ENCODE measurements at places on chromosomes 11 and 22. TPM values are rescaled to one million over a fixed set of nuclear protein-coding genes. Genes with fewer than 3 reads are reported as not detected.

The SERPIND1 gene
- total RNA-seq = not detected

The SOX10 gene
- total RNA-seq = 4.9 TPM

The SEPTIN3 gene
- total RNA-seq = 0.72 TPM

DNA sequence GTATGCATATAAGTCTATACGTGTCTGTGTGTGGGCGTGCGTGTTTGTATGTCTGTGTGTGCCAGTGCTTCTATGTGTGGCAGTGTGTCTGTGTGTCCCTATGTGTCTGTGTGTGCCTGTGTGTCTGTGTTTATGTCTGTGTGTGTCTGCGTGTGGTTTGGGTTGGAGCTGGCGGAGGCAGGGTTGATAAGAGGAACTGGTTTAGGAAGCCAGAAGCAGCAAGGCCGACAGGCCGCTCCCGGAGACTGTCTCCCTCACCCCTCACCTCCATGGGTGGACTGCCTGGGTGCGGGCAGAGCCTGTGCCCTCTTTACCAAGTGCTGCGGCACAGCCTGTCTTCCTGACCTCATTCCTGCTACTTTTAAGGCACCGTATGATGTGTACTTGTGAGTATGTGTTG lies 327.1 kb upstream of the B3GAT1 start:
- no peak overlapping the region for H3K27ac ChIP-seq
- no peak overlapping the region for H3K4me3 ChIP-seq
- DNase-seq = no peak
- H3K27me3 ChIP-seq = peaks cover 30% of the 10 kb centered on the region

DNA sequence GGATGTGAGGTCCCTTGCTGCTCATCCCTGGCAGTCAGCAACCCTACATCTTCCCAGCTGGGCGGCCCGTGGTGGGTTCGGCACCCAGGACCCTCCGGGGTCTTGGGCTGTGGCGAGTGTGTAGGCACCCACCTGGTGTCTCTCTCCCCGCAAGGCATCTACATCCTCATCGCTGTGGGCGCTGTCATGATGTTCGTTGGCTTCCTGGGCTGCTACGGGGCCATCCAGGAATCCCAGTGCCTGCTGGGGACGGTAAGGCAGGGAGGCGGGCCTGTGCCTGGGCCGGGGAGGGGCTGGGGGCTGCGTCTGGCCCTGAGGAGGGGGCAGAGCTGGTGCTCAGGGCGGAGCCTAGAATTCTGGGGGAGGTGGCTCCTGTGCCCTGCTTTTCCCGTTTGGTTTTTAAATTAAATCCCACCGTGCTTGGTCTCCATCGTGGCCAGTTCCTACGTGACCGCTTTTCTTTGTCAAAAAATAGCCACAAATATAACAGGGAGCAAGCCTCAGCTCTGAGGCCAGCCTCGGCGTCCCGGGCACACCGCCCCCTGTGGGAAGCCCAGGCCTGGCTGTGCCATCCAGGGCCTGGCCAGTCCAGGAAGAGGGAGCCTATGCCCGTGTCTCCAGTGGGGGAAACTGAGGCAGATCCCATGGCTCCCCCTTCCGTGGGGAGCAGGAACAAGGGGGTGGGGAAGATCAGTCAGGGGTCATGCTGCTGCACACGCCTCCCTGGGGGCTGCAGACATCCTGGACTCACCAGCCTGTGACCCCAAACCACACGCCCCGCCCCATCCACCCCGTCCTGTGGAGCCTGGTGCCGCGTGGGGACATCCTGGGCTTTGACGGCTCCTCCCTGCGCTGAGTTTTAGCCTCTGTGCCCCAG lies 6.4 kb upstream of the TSSC4 start:
- peaks cover 26% of the 10 kb centered on the region for H3K4me1 ChIP-seq
- peaks cover 88% of the 10 kb centered on the region for H3K36me3 ChIP-seq

DNA sequence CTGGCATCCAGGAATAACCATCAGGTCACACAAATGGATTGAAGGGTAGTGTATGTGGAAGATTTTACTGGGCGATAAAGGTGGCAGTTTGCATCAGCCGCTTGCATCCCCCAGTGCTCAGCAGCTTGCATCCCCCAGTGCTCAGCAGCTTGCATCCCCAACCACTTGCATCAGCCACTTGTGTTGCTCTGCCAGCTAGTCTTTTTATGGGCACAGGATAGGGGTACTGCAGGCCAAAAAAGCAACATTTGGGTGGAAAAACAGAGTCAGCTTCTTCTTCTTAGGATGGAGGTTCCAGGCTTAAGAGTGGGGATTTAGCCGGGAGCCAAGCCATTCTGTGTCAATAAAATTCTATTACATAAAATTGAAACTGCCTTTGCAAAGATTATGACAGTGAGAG lies 23.2 kb upstream of the FEZ1 start:
- no peak for DNase-seq
- no peak overlapping the region for H3K27ac ChIP-seq
- H3K4me3 ChIP-seq = no peak overlapping the region
- H3K27me3 ChIP-seq = no peaks in the 10 kb centered on the region
- H3K36me3 ChIP-seq = no peaks in the 10 kb centered on the region

GRCh38 chr11:17405232-17406005 lies 17.0 kb upstream of the KCNJ11 start:
- peak; percentile 91 for DNase-seq
- no peaks in the 10 kb centered on the region for H3K27me3 ChIP-seq
- H3K4me3 ChIP-seq = no peak overlapping the region
- peaks cover 24% of the 10 kb centered on the region for H3K4me1 ChIP-seq
- peak overlapping the region; percentile 89 for H3K27ac ChIP-seq

GRCh38 chr11:124570160-124570559 lies 363 bp downstream of the OR8A1 start:
- DNase-seq = no peak
- no peak overlapping the region for H3K27ac ChIP-seq
- no peak overlapping the region for H3K4me3 ChIP-seq
- H3K36me3 ChIP-seq = no peaks in the 10 kb centered on the region

- no peak overlapping the region for H3K4me3 ChIP-seq
- peak; percentile 84 for DNase-seq
- no peaks in the 10 kb centered on the region for H3K27me3 ChIP-seq
- no peak overlapping the region for H3K27ac ChIP-seq
Measured at GRCh38 chr11:18802381-18803257, 11.0 kb upstream of the PTPN5 start.

GRCh38 chr22:40179526-40179925 lies 1.8 kb downstream of the TNRC6B start:
- peaks cover 74% of the 10 kb centered on the region for H3K4me1 ChIP-seq
- peak overlapping the region; percentile 54 for H3K4me3 ChIP-seq
- no peaks in the 10 kb centered on the region for H3K36me3 ChIP-seq
- H3K27me3 ChIP-seq = no peaks in the 10 kb centered on the region
- DNase-seq = no peak
- peak overlapping the region; percentile 83 for H3K27ac ChIP-seq

Measured in stomach (tissue), 19 donors.